Astrocyte of the spinal cord (primary cell): ENCODE measurements at places on chromosomes 12 and 14.
A peak's percentile ranks its signal among the peaks of the same experiment; 100 is the strongest.

DNA sequence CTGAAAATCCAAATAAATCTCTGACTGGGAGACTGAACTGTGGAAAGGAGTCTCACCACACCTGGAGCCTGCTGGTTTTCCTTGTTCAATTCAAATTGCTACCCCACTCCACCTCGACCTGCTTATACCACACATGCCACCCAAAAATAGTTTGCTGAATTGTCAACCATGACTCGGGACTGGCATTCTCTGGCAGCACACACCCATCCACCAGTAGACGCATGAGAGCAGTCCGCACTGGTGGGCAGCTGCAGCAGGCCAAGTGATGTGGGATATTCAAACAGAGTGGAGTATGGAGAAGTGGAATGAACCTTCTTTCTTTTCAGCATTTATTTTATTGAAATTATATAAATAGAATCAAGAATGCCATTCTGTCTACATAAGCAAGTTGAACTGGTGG lies 38.7 kb upstream of the SYCP3 start:
- DNase-seq, result no peak

DNA sequence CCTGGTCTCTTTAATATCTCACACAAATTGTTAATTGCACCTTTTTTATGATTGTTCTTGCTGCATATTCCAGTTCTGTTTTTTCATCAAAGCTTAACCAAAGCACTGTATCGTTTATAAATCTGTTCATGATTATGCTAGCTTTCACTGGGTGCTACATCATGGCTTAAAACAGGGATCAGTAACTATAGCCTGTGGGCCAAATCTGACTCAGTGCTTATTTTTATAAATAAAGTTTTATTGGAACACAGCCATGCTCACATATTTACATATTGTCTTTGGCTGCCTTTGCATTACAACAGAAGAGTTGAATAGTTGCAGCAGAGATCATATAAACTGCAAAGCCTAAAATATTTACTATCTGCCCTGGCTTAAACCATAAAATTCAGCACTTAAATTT lies 183.4 kb upstream of the NRXN3 start:
- DNase-seq, result peak; percentile 19

DNA sequence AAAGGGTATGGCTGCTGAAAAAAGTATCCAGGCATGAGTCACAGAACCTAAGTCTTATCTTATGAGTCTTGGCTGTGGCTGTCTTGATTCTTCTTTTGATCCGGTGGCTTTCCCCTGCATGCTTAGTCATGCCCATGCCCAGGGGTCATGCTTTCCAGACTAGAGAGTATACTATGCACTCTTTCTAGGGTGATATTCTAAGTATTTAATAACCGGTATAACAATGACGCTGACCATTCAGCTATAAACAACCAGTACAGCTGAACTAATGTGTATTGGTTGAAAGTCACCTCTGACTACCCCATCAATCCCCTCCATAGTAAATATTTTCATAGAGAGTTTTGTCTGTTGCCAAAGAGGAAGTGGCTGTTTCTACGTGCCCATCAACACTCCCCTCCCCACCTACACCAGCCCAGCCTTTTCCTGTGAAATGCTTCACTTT lies 34.7 kb upstream of the NRXN3 start:
- DNase-seq, result peak; percentile 40

DNA sequence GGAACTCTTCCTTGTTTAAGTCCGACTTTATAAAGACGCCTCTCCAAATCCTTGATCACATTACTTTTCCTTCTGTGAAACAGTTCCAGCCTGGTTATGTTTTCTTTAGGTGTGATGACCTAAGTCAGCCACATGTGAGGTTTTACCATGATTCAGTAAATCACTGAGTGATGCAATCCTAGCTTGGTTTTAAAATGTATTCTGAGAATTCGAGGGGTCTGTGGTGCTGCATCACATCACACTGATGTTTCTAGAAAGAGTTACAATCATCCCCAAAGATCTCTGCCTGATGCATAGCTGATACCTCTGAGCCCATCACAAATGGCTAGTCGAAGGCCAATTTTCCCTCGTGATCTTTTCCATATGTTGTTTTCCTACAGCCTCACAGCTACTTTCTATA lies 152.7 kb downstream of the ANO2 start:
- no peak for DNase-seq

GRCh38 chr14:26282578-26282977 lies 315.3 kb downstream of the NOVA1 start:
- DNase-seq, result no peak

DNA sequence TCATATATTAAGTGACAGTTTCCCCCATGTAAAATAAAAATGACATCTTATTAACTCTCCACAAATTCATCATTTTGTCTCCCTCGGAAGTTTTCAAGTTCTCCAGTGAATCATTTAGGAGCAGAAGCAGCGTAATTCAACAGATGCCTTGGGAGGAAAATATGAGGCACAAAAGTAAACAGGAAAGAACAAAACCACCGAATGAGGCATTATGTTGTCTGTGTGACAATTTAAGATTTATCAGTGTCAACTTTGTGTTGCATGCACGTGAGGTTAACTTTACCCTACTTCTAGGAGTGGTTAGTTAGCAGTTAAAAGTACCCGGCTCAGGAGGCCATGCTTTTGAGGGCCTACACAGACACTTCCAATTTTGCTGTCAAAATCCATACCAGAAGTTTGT lies 258.6 kb downstream of the IPO8 start:
- no peak for DNase-seq

DNA sequence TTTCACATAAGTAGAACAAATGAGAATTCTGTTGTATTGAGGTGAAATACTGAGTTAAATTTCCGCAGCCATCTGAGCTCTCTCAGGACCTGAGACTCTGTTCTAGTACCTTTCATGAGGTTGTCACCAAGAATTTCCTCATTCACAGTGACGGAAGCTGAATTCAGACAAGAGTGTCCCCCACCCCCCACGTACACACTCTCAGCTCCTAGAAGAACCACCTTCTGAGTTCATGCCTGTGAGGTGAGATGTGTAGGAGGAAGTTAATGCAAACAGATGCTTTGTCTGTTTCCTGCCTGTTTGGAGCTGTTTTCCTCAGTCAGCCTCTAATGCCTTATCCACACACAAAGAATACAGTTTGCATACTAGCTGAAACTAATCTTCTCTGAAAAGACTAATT lies 18.2 kb downstream of the BICDL1 start:
- DNase-seq, result no peak

DNA sequence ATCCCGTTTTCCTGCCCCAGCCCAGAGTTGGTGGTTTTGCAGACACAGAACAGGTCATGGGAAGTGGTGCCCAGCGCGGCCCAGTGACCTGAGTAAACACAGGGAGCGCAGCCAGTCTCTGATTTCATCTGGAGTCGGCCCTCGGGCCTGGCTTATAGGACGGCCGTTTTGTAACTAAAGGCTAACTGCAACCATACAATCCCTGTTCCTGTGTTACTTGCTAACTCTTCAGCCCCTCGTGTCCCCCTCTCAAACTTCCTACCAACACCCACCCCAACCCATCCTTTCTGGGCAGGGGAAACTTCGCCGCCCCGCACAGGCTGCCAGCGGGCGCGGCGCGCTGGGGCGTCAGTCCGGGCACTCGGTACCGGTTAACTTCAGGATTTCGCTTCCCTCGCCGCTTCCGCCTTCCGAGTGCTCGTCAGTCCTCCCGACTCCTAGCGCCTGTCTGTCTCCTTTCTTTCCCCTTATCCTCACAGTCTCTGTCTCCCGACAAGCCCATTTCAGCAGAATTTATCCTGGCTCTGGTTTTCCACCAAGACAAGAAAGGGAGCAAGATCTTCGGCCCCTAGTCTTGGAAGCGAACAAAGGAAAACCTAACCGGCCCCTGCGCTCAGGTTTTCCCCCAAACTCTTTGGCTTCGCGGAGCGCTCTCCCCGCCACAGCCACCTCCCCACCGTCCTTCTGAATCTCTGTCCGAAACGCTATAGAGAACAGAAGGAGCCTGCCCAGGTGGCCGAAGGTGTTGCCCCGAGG lies 2.0 kb downstream of the SIX1 start:
- peak; percentile 61 for DNase-seq

DNA sequence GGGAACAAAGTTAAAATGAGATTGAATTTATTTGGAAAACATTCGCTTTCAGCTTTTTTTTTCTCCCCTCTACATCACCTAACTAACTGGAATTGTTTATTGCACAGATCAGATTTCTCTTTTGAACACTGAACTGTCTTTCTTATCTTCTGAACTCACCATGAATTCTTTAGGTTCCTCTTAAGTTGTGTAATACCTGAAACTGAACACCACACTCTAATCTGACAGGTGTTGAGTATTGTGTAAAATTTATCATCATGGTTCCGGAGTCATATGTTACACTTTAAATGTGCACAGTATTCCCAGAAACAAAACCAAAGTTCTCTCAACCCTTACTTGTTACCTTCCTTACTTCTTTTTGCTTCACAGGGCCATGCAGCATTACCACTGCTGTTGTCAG lies 66.8 kb downstream of the TGFB3 start:
- no peak for DNase-seq

DNA sequence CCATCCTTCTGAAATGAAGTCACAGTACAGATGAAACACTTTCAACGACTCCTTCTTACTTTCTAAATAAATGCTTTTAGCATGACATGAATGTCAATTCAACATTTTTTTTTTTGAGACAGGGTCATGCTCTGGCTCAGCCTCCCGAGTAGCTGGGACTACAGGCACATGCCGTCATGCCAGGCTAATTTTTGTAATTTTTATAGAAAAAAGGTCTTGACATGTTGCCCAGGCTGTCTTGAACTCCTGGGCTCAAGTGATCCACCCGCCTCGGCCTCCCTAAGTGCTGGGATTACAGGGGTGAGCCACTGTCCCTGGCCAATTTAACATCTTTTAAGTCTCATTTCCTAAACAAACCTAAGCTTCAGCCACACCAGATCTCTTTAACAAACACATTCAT lies 16.4 kb downstream of the GALNT6 start:
- no peak for DNase-seq

DNA sequence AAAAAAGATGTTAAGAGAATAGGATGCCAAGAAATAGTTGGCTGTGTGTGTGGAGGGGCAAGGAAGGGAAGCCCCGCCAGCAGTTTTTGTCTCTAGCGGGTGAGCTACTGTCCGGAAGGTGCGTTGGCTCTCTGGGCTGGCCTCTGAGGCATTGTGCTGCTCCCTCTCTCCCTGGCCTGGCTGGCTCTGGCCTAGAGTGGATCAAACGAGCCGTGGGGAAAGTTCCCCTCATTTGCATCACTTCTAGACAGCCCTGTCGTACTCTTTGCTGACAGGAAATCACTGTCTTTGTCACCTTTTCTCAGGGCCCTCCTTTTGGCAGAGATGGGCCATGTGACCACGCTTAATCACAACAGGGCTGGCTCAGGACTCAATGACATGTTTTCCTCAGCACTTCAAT lies 236.1 kb upstream of the NPAS3 start:
- peak; percentile 51 for DNase-seq

GRCh38 chr12:120654656-120655055 lies 14.2 kb downstream of the CABP1 start:
- DNase-seq, result no peak

- no peak for DNase-seq
These were observed 47.0 kb downstream of the PPP1R12A start for GRCh38 chr12:79887890-79888289.

DNA sequence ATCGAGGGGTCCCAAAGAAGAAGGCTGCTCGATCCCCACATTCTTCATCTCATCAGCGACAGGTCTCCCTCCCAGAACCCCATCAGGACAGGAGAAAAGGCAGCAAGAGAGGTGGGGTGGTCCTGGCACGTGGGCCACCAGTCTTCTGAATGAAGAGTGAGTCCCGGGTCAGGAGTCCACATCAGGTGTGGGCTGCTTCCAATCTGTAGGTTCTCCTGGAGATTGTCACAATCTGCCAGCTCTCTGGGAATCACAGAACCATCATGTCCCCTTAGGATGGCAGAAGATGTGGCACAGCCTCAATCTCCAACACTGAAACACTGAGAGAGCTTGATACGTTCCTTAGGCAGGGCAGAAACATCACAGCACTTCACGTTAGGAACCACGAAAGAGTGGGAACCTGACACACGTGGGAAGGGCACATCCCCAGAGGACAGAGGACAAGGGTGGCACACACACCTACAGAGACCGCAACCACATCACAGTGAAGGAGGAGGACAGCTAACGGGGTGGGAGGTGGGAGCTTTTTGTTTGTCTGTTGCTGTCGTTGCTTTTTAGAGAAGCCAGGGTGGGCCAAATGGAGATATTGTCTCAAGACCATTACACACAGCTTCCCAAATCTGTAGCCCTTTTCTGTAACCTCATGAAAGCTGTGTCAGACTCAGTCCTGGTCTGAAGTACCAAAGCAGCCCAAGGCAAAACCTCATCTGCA lies 284.5 kb downstream of the DPF3 start:
- DNase-seq, result no peak

DNA sequence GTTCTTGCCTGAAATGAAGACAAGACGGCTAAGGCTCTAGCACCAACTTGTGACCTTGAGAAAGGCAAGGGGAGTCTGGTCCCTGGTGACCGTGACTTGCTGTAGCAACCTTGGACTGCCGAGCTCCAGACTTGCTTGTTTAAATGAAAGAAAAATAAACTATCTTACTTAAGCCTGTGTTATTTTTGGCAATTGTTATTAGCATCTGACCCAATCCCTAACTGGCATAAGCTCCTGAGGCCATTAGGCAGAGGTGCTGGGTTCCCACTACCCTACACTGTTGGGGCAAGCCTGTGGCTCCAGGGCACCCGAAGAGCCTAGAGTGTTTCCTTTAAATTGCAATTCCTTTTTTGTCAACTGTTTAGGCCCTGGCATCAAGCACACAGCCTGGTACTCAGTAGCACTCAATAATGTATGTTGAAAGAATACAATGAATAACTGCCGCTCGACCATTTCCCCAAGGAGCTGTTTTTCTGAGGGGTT lies 106.9 kb upstream of the HIF1A start:
- peak; percentile 80 for DNase-seq

DNA sequence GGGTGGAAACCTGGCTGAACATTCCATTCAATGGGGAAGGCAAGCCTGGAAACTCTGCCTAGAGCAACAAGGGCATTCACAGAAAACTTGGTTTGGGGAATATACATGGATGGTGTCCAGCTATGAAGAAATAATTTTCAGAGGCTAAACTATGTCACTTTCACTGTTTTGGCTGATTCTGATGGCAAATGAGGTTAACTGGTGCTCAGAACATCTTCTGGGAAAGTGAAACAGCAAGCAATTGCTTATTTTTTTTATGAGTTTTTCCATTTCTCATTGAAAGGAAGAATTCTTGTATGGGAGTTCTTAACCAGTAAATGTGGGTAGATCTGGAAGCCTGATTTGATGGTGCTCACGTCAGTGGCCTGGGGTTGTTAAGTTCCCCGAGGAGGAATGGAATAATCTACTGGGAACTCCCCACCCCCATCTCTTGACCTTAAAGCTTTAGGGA lies 132.8 kb upstream of the BTG1 start:
- DNase-seq, result peak; percentile 5

GRCh38 chr12:120199595-120200306 lies 1.2 kb downstream of the RPLP0 start:
- peak; percentile 76 for DNase-seq

- DNase-seq, result no peak
These were observed 63.2 kb upstream of the RFX4 start for GRCh38 chr12:106519607-106520021.

DNA sequence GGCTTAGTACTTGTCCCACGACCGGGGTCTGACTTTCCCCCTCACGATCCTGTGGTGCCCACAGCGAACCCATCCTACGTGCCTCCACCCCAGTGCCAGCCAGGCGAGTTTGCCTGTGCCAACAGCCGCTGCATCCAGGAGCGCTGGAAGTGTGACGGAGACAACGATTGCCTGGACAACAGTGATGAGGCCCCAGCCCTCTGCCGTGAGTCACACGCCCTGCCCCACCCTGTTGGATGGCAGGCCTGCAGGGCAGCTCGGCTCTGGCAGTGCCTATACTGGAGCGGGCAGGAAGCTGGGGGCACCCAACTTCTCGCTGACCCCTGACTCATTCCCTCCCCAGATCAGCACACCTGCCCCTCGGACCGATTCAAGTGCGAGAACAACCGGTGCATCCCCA lies 18.3 kb upstream of the LRP1-AS start:
- DNase-seq, result peak; percentile 13
